NCI-H2029 treated with DMSO at 0.1 percent for 48 hours (cell line): ENCODE measurements at places on chromosomes 1 and 21.

- DNase-seq: no peak
Measured at GRCh38 chr1:194338241-194338948, 1152.0 kb upstream of the B3GALT2 start.

DNA sequence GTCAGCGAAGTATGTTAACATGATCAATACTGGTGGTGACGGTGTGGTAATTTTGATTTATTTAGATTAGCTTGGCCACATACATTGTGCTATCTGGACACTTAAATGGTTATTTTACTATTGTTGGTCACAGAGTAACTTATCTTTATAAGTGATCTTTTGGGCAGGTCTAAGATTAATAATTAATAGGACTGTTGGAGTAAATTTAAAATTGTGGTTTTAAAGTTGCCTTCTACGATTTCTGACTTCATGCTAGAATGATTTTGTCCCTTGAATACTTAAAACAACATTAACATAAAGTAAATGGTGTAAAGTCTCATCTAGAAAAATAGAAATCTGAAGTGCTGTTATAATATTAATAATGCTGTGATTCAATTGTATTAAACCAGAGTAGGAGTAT lies 14.7 kb downstream of the SRRM1 start:
- no peak for DNase-seq

GRCh38 chr1:36971852-36972618 lies 62.3 kb downstream of the GRIK3 start:
- peak; percentile 37 for DNase-seq

DNA sequence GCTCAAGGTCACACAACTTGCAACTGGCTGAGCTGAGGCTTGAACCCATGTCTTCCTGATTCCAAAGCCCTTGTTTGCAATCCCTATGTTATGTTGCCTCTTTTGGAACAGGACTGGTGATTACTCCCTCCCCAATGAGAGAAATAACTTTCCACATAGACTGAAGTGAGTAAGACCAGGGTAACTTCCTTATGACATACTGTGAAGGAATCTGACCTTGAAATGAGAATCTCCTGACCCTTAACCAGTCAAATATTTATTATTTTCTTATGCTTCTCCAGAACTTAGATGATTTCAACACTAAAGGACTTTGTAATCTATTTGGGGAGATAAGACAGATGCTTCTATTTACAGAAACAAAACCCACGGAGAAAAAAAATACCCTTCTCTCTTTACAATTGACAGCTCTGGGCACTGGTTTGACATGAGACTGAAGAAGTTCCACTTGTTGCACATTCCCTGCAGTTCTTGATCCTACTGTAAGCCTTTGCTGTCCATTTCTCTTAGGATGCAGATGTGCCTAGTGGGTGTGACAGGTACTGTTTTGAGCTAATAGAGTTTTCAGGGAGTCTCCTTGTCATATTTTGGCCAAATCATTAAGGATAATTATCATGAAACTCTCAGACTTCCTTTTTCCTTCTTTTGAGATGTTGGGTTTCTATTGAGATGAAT lies 3.9 kb upstream of the RPTN start:
- DNase-seq: no peak

DNA sequence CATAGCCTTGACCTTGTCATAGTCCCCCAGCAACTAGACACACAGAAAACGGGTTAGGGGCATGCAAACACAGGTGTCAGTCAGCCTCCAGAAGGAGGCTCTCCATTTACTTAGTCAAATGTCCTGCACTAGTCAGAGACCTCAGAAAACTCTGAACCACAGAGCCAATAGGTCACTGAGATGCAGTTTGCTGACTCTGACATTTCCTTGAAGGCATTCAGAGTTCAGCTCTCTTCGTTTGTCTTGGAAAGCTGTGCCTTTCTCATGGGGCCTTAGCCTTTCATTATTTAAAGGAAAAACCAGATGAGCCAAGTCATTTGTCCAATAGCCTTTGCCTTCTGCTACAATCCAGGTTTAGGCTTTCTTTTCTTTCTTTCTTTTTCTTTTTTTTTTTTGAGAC lies 3.5 kb downstream of the OLFML2B start:
- DNase-seq: no peak

- DNase-seq: no peak
Measured at GRCh38 chr21:45359451-45360217, 45.3 kb upstream of the COL18A1 start.

DNA sequence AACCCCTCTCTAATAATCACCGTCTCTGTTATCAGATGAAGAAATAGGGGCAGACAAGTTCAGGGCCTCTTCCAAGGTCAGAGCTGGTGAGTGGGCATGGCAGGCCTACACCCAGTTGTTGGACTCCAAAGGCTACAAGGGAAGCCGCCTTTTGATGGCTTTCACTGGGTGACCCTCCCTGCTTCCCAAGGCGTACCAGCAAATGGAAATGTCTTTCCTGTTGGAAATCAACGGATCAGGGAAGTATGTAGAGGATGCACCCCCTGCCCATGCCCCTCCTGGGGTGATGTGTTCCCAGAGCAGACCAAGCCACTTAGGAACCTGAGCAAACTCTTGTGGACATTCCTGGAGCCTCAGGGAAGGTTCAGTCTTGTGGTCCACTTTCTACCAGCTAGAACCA lies 47.4 kb downstream of the LGR6 start:
- no peak for DNase-seq

DNA sequence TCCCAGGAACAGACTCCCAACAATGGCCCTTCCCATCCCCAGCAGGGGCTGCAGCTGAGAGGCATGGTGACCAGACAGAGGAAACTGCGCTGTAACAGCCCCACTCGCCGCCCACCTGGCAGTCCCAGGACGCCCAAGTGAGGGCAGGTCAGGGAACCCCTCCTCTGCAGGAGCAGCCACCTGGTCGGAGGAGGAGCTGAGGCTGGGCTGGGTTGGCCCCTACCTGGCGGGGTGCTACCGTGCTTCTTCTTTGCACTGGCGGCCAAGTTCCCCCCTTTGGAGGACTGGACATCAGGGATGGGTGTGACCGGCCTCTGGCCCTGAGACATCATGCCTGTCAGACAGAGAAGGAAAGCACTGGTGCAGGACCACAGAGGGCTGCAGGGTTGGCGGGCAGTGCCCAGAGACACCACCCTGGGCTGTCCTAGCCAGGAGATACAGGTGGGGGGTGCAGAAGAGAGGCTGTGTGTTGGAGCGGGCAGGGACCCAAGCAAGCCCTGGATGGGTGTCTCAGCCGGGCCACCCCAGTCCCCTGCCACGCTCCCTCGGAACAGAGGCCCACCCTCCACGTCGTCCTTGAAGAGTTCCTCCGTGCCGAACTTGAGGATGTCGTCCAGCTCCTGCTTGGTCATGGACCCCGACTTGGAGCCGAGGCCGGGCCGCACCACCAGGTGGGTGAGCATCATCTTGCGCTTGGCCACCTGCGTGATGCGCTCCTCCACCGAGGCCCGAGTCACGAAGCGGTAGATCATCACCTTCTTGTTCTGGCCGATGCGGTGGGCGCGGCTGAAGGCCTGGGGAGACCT lies 51.6 kb downstream of the CHD5 start:
- no peak for DNase-seq

DNA sequence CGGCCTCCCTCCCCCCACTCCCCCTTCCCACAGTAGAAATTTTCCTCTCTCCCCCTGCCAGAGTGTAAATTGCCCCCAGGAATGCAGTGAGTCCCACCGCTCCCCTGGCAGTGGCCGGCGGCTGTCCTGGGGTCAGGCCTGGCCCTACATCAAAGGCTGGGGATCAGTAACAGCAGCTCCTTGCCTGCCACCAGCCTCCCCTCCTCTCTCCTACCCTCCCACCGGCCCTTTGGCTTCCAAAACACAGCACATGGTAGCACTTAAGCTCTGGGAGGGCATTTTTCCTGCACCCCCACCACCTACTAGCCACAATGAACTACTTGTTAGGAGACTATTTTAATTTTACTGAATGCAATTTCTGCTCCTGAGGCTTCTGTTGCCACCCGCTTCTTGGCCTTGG lies 9.0 kb upstream of the COL8A2 start:
- no peak for DNase-seq

DNA sequence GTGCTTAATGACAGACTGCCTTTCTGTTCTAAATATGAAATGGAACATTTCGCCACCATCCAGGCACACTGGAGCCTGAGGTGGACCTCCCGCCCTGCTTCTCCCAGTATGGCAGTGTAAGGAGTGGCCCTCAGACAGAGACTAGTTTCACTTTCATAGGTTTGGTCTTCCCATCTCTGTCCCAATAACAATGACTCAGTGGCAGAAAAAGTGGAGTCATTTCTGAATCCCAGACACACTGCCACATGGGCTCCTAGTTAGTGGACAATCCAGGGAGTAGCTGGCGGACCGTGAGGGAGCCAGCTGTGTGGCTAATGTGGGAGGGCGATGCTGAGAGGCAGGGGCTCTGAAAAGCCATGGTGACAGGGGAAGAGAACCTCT lies 95.6 kb upstream of the TSPAN2 start:
- DNase-seq: no peak

- no peak for DNase-seq
Measured at GRCh38 chr1:65079941-65080340, 68.1 kb upstream of the AK4 start.

- DNase-seq: no peak
Measured at GRCh38 chr1:86552376-86552775, 5.5 kb downstream of the CLCA4 start.

DNA sequence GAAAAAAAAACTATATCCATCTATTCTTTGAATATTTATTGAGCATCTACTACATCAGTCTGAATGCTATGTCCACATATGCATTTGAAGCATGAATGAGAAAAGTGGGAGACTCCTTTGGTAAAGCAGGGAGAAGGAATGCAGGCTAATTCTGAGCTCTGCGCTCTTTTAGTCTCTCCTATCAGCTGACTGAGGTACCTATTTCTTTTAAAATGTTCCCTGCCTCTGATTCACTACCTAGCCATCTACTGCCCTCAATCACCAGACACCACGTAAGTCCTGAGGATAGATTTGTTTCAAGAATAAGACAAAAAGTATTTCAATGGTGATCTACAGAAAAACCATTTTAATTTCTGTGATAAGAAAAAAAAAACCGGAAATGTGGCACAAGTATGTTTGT lies 3.8 kb upstream of the RGS13 start:
- no peak for DNase-seq

DNA sequence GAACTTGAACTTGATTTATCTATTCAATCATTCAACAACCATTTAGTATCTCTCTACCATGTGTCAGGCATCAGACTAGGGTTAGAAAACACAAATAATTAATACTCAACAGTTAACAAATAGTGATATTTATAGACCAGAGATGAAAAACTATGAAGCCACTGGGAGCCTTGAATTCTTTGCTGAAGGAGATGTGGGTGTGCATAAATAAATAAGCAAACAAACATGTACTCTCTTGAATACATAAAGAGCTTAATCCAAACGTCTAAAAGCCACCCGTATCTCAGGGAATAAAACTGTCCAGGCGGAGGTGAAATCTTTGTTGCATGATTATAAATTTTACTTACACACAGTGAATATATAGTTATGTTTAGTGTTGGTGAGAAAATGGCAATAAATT lies 165.7 kb downstream of the SLC45A1 start:
- DNase-seq: no peak
